ENCODE measurements at places on chromosomes 7 and 10.

DNA sequence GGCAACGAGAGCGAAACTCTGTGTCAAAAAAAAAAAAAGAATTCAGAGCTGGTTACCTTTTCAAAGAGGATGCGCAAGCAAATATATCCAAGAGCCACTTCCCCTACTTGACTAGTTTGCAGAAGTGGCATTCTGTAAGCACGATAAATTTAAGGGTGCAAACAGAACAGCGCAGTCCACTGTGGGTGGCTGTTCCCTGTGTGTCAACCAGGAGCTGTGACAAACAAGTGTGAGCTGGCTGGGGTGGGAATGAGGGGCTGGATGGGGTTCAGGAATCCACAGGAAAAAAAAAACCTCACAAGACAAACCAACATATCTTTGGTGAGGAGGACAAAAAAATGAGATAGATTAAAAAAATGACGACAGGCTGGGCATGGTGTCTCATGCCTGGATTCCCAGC lies 15.9 kb downstream of the GUSB start:
- no peak for DNase-seq

GRCh38 chr7:137342265-137342664 lies 1.3 kb downstream of the PTN start:
- no peak for DNase-seq

DNA sequence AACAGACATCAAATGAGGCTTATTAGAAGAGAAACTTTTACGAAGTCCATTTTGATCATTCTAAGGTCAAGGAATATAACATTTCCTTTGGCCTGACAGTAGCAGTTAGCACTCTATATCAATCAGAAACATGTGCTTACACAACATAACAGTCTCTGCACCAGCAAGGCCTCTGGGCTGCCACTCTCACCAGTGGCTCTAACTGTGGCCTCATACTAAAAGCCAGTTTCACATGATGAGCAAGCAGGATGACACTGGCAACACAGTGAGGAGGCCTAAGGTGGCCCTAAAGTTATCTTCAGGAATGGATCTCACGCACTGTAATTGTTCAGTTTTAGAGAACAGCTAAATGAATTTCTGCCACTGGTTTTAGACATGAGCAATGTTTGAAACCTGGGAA lies 126.8 kb downstream of the COBL start:
- DNase-seq, result no peak

DNA sequence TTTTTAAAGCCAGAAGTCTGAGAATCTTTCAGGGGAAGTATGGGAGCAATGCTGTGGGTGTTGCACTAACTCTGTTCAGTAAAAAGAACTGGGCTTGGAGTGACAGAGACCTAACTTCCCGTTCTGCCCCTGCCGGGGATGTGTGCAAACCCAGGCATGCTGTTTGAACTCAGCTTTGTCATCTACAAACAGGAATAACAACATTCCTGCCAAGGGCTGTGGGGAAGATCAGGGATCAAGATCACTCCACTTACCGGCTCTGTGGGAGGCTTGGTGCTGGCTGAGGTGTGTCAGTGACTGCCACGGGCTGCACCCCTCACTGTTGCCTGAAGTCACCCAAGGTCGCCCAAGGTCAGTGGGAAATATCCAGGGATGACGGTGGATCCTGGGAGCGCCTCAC lies 23.1 kb upstream of the DRGX start:
- DNase-seq, result no peak

DNA sequence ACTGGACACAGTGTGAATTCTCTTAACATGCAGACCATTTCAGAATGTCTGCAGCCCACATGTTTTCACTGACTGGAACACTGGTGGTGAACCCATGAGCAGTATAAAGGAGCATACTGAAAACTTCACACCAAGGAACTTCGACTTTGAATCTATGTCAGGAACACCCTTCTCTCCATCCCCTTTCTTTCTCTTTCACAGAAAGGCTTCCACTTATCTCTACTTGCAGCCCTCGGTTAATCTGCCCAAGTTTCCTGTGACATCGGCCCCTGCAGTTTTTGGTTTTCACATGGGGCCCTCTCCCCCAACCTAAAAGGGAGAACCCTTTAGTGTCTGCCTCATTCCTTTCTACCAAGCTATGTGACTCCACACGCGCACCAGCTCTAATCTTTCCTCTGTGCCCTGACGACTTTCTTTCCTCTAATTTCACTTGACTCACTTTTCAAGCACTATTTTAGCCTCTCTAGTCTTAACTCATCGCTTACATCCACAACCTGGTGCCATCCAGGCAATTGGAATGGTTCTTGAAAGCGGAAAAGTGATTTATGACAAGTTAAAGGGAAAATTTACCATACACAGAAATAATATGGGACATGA lies 70.1 kb downstream of the RELN start:
- DNase-seq, result no peak

DNA sequence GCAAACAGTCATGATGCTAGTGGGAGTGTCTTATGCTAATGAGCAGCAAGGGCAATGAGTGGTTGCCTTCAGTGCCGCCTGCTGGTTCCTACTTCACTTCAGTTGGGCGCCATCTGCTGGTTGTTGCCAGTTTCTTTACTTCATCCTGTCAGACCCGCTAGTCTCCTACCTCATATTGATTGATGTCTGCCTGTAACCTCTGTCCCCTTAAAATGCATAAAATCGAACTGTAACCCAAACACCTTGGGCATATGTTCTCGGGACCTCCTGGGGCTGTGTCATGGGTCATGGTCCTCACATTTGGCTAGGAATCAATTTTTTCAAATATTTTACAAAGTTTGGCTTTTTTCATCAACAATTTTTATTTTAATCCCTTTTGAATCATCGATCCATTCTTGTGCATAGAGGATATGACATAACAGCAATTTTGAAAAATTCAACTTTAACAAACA lies 62.8 kb upstream of the C7orf33 start:
- peak; percentile 57 for DNase-seq

DNA sequence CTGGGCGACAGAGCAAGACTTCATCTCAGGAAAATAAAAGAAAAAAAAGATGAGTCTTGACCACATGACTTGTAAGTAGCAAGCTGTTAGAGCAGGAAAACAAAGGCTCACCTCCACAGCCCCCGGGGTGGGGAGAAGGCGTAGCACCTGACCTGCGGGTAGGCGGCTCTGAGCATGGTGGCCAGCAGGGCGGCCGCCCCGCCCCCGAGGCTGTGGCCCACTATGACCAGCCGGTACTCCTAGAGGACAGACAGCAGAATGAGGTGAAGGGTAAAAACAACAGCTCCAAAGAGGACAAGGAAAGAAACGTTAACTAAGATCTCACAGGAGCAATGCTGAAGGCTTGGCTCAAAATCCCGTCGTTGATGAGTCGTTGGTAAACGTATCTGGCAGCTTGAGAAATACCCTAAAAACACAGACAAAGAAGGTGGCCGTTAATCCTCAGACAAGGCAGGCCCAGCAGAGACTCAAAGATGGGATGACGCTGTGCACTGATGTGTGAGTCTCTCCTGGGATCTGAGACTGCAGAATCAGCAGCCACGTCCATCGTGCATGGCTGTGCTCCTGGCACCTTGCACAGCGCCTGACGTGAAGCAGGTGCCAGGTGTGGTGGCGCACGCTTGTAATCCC lies 31.1 kb downstream of the DAGLB start:
- no peak for DNase-seq

DNA sequence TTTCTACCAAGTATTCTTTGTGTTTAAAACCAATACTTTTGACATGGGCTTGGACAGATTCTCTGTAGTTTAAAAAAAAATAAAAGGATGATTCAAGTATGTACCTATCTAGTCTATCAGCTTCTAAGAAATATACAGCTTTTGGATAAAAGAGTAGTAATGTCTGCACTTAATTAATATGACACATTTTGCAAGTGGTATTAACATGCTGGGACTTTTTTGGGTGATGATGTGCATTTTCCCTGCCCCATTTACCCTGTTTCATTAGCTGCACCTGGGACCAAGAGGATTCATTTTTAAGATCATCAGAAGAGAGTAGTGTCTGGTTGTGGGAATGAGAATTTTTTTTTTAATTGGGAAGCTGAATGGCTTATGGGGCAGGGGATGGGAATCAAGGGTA lies 236.2 kb upstream of the KLF14 start:
- no peak for DNase-seq

DNA sequence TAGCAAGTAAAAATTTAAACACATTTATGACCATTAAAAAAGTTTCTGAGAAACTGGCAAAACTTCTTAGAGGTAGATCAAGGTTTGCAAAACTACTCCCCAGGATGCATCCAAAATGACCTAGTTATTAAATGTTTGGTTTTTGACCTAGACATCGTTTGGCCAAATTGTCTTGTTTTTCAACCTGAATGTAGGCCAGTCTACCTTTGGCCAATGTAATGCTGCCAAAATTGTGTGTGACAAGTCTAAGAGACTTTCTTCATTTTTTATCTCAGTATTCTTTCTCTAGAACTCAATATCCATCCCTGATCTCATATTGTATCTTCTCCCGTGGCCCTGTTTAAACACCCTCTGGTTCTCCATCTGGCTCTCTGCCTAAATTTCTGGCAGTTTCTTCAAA lies 202.0 kb downstream of the CXCL12 start:
- DNase-seq, result no peak

DNA sequence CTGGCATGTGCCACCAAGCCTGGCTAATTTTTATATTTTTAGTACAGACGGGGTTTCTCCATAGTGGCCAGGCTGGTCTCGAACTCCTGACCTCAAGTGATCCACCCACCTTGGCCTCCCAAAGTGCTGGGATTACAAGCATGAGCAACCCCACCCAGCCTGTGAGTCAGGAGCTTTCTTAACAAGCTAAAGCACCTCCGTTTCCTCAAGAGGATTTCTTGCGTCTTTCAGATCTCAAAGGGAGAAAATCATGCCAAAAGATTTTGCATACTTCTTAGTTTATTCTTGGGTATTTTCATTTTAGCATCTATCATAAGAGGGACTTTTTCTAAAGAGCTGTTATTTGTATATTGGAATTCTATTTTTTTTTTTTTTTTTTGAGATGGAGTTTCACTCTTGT lies 47.9 kb upstream of the FOXK1 start:
- DNase-seq, result no peak

- no peak for DNase-seq
Measured at GRCh38 chr7:90180649-90181048, 26.4 kb downstream of the STEAP1 start.

- no peak for DNase-seq
Measured at GRCh38 chr10:3874990-3875841, 90.2 kb upstream of the KLF6 start.

DNA sequence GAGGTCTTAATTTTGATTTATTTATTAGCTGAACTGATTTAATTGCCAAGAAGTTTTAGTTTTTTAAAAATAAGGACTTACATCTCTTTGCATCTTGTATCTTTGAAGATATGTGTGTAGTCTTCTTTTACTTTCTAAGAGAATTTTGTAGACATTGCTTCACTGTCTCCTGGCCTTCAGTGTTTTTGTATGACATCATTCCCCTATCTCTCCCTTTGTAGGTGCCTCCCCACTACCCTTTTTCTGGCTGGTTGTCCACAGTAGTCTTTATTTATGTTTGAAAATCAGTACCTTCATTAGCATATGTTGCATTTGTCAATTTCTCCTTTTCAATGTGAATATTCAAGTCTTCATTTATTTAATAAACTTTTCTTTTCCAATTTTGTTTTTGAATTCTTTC lies 64.1 kb upstream of the RAB18 start:
- DNase-seq, result no peak

DNA sequence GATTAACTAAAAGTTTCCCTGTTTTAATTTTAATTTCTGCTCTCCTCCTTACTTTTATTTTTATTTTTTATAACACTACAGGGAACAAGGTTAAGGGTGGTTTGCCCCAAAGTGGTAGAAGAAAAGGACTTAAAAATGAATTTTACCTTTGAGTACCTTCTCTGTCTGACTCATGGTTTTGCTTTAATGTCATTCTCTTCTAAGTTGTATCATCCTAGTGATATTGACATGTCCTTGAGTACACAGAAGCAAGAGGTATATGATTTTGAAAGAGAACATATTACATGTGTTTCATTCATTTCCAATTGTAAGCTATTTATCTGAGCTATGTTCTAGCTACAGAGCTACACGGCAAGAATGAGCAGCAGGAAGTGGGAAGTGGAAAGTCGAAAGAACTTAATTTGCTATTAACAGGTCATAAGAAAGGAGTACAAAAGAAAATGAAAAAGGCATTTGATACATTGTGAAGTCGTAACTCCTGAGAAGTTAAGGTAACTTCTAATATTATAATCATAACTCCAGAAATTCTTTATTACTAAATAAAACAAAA lies 112.5 kb downstream of the SEMA3A start:
- DNase-seq, result no peak

DNA sequence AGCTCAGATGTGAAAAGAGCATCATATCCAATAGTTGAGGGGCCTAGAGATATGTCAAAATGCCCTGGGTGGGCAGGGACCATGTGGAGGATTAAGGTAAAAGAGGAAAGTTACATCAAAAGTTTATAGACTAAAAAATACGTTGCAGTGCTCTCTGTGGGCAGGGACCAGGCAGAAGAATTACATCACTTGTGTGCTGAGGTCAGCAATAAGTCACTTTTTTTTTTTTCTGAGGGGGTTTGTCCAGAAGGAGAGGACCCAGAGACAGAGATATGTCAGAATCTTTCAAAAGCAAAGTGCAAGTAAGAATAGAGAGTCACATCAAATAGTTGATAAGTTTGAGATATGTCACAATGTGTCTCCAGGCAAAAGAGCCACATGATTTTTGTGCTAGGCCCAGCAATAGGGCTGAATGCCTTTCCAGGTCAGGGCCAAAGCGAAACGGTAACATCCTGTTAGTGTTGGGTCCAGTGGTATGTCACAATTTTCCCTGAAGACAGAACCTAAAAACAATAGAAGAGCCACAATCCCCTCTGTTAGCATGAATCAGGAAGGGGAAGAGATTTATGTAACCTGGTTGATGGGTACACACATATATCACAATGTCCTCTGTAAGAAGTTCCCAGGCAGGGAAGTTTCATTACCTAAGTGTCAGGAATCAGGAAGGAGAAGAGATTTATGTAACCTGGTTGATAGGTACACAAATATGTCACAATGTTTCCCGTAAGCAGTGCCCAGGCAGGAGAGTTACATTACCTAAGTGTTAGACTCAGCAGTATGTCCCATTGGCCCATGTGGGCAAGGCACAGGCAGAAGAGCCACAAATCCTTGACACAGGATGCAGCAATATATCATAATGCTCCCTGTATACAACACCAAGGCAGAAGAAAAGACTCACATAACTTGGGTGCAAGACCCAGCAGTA lies 28.1 kb upstream of the ZNF107 start:
- no peak for DNase-seq

- DNase-seq, result no peak
Measured at GRCh38 chr7:83941300-83941699, 253.3 kb downstream of the SEMA3A start.

DNA sequence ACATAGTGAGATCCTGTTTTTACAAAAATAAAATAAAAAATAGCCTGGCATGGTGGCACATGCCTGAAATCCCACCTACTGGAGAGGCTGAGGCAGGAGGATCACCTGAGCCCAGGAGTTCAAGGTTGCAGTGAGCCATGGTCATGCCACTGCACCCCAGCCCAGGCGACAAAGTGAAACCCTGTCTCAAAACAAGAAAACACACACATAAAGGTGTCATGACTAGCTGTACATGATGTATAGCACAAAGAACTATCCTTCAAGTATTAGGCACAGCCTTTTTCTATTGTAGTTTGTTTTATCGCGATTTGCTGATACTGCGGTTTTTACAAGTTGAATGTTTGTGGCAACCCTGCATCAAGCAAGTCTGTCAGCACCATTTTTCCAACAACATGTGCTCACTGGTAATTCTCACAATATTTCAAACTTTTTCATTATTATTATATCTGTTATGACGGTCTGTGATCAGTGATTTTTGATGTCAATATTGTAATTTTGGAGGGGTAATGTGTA lies 11.5 kb upstream of the SNX13 start:
- DNase-seq, result no peak

GRCh38 chr7:33591490-33591889 lies 313.8 kb upstream of the BMPER start:
- no peak for DNase-seq
